ENCODE measurements at places on chromosomes 7 and 10.

GRCh38 chr10:106931159-106931852, 233.2 kb downstream of the SORCS1 start:
- no peak for DNase-seq

DNA sequence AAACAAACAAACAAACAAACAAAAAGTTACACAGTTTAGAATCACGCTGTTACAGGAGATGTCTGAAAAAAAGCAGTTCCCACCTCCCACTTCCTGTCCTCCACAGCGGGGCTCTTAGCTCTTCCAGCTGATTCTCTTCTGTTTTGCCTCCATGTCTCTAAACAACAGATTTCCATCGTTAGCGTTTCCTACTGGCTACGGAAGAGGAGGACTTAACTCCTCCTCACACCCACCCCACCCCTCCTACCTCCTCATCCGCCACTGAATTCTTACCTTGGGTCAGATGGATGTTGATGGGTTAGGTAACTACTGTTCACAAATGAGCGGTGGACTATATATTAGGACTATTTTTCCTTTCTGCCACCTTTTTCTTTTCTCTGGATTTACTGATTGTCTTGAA, 36.8 kb upstream of the NUB1 start:
- DNase-seq, result no peak

DNA sequence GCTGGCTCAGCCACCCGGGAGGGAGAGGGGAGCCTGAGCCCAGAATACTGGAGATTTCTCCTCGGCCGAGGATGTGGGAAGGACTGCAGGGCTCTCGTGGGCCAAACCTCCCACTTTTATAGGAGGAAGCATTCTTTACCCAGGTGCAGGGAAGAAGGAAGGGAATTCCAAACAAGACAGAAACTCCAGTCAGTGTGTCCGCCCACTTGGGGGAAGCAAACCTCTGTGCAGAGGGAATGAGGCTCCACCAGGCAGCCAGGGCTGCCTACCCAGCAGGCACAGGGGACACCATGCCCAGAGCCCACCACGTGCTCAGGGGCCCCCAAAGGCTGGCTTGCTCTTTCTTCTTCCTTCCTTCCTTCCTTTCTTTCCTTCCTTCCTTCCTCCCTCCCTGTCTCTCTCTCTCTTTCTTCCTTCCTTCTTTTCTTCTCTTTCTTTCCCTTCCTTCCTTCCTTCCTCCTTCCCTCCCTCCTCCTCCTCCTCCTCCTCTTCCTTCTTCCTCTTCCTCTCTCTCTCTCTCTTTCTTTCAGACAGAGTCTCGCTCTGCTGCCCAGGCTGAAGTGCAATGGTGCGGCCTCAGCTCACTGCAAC, 15.4 kb upstream of the FZD9 start:
- DNase-seq, result no peak

- no peak for DNase-seq
These were observed 1.3 kb downstream of the CYP26C1 start for GRCh38 chr10:93061594-93062513.

- DNase-seq, result no peak
These were observed 24.5 kb upstream of the ZNF488 start for GRCh38 chr10:47408606-47409005.

DNA sequence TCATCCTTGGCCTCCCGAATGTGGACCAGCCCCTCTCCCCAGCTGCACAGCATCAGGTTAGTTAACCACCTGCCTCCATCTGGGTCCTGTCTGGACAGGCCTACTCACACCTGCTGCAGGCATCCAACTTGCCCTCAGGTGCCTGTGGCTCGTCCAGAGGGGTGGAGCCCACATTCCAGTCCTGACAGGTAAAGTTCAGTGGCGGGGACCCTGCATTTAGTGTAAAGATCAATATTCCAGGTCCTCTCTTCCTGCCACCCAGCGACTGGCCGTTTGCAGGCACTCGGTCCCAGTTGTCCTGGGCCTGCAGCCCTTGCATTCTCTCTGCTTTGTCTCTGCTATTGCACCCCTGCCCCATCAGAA, 15.0 kb downstream of the HTRA1 start:
- peak; percentile 53 for DNase-seq

- no peak for DNase-seq
These were observed 231.8 kb upstream of the CTBP2 start for GRCh38 chr10:125392154-125392553.

DNA sequence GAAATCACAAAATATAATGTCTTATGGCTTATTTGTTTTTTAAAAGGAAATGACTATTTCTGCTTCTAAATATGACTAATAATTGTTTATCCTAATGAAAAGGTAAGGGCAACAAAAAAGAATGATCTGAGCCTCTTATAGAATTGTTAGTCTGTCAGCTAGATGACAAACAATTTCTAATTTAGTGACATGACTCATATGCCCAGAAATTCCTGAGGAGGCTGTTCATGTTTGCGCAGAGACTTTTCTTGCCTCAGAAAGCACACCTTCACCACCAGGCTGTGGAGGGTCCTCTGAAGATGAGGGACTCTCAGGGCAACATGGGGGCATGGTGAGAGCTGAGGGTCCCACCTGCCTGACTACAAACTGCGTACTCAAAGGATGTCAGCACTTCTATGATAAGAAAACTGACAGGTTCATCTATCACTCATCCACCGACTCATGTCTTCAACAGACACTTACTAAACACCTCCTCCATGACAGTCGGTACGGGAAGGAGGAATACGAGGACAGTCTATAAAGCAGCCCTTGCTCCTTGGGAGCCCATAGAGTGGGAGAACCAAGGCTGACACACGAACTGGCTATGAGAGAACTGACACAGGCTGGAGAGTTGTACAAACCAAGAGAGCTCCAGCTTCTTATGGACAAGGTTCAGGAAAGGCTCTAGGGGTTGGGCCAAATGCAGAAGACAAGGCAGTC, 102.0 kb downstream of the PKD1L1 start:
- no peak for DNase-seq

DNA sequence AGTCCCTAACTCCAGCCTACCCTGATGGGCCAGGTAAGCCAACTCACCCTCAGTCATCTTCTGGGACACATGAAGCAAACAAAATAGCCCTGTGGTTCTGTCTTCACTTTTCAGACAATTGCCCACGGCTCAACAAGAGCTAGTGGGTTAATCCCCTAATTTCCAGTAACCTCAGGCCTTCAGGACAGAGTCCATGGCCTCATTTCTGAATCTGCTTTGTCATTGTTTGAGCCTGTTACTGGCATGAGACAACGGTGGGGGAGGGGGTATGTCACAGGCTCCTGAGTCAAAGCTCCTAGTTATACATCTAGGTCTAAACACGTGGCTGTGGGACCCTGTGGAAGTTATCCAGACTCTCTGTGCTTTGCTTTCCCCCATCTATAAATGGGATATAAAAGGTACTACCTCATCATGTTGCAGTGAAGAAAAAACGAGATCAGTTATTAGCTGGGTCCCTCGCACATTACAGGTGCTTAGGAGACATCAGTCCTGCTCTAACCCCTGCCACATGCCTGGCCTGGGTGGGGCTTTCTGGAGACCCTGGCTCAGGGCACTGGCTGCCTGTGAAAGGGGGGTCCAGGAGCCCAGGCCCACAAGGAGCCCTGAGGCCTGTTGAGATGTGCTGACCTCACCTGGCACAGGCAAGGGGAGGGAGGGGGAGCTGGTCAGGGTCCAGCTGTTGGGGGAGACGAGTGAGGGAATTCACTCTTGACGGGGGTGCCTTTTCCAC, 16.5 kb downstream of the MAT1A start:
- DNase-seq, result peak; percentile 65

DNA sequence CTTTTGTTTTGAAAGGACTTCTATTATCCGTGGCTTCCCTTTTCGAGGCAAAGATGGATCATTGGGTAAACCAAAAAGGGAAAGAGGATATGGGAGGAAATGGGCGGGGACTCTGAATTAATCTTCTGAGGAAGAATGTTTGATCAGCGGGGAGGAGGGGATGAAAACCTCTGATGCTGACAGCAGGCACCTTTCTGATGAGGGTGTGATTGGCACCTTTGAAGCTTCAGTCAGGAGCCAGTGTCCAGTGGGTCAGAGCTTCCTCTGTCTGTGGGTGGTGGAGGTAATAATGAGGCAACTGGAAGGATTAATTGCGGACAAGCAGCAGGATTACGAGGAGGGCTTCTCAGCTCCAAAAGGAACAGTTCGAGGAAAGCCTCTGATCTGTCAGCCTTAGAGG, 877.6 kb downstream of the LRMDA start:
- no peak for DNase-seq

DNA sequence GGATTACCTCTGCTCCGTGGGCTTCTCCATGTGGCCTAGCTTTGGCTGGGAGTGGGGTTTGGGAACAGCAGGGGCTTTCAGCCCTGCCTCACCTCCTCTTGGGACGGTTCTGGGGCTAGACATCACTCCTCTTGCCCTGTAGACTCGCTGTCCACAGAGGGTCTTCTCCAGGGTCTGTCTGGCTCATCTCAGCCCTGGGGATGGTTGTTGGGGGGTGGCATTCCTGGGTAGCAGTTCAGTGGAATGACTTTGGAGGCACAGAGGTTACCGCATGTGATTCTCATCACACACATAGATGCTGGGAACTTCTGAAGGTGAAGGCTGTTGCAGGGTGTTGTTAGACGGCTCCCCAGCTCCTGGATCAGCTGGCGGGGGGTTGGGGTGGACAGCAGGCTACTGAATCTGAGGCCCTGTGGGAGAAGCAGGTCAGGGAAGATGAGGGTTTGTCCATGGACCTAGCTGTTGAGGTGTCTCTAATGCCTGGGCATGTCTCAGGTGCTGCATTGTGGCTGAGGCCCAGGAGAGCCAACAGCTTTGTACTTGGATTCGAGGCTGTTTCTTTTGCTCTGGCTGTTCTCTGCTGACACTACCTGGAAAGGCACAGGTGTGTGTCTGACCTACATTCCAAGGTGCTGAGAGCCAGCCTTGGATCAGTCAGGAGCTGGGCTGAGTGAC, 23.8 kb downstream of the RAMP3 start:
- no peak for DNase-seq

GRCh38 chr7:66558660-66559465, 69.8 kb upstream of the KCTD7 start:
- no peak for DNase-seq

DNA sequence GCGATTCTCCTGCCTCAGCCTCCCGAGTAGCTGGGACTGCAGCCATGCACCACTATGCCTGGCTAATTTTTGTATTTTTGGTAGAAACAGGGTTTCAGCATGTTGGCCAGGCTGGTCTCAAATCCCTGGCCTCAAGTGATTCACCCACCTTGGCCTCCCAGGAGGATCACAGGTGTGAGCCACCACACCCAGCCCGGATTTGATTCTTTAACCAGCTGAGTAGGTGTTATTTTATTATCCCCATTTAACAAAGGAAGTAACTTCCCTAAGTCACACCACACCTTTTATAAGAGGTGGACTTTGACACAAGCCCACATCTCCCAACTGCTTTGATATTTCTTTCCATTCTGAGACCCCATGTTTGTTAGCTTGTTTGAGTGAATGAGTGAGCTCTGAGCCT, 25.0 kb downstream of the SLC25A28 start:
- no peak for DNase-seq

- DNase-seq, result no peak
These were observed 622.4 kb upstream of the POM121L12 start for GRCh38 chr7:52413051-52413450.

DNA sequence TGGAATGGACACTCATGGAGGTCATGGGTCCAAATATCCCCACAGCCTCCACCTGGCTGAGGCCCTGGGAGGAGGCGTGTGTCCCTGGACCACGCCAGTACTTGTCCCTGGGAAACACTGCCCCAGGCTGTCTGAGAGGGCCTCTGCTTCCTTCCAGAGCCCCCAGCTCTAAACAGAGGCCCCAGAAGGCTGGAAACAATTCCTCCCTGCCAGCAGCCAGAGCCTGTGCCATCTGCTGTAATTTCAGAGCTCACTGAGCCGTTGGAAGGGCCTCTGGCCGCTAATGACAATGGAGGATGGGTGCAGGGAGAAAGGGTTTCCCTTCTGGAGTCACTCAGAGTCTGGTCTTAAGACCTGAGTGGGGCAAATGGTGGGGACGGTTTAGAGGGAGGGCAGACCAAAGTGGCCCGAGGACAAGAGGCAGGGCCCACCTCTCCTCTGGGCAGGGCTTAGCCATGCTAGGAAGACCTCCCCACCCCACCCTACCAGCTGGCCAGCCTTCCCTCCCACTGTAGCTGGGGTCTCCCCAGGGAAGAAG, 7.1 kb downstream of the CHAT start:
- DNase-seq, result peak; percentile 26

GRCh38 chr10:37975401-37975991, 951 bp downstream of the ZNF25 start:
- no peak for DNase-seq

DNA sequence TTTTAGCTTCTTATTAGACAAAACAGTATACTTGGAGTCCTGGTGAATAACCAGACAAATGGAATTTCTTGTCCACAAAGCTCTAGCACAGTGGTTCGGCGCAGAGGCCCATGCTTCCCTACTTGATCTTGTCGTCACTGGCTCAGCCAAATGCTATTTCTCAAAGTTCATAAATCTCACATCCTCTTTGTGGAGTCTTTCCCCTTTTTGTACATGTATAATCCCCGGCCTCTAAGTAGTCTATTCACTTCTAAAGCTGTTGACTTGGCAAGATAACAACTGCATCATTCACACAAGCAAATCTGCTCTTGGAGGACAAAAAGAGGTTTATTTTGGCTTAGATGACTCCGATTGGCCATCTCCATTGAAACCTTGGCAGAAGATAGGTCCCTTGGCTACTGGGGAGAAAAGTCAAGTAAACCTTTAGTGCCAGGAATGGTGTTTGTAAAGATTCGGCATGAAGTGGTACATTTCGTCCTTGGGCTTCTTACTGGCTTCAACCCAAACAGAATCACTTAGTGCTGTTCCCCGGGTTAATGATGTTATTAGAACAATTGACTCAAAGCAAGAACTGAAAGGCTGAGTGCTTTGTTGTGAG, 5.1 kb upstream of the AKR1E2 start:
- DNase-seq, result no peak

DNA sequence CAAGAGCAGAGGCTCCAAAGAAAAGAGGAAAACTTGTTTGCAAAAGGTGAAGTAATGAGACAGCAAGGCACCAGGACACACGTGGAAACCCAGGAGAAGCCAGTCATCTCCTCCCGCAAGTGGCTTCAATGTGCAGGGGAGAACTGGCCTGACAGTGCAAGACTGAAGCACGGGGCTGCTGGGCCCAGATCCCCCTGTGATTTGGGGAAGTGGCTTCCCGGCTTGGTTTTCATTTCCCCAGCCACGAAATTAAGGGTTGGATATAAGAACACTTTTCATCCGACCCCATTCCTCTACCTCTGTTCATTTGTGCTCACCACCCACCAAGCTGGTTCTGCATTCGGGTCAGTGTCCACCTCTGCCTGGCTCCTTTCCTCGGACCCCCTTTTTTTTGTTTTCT, 306.4 kb downstream of the FGFR2 start:
- no peak for DNase-seq

- DNase-seq, result no peak
These were observed 20.1 kb downstream of the GLCCI1 start for GRCh38 chr7:7988706-7989105.

- peak; percentile 6 for DNase-seq
These were observed 17.8 kb upstream of the WDR11 start for GRCh38 chr10:120833222-120833928.
